ENCODE measurements at places on chromosomes 16 and 17.

- peak; percentile 27 for DNase-seq
These were observed 73.6 kb upstream of the CCL1 start for GRCh38 chr17:34436607-34437006.

GRCh38 chr16:75011634-75012307, 12.9 kb downstream of the ZNRF1 start:
- no peak for DNase-seq

- no peak for DNase-seq
These were observed 65.3 kb downstream of the SLC39A11 start for GRCh38 chr17:73027130-73027741.

- no peak for DNase-seq
These were observed 2.6 kb upstream of the RARA start for GRCh38 chr17:40306395-40306794.

- DNase-seq = no peak
These were observed 274.2 kb downstream of the ABCC12 start for GRCh38 chr16:47881574-47881973.

DNA sequence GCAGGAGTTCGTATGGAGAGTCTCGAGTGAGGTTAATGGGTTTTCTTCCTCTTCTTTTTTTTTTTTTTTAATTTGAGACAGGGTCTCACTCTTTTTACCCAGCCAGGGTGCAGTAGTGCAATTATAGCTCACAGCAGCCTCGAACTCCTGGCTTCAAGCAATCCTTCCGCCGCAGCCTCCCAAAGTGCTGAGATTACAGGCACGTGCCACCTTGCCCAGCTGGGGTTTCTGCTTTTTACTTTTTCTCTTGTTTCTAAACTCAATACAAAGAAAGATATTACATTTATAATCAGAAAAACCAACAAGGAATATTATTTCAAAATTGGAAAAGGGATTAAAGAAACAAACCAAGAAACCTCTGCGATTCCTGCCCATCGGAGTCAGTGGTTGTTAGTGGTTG, 175.9 kb downstream of the SEC14L1 start:
- DNase-seq = no peak

DNA sequence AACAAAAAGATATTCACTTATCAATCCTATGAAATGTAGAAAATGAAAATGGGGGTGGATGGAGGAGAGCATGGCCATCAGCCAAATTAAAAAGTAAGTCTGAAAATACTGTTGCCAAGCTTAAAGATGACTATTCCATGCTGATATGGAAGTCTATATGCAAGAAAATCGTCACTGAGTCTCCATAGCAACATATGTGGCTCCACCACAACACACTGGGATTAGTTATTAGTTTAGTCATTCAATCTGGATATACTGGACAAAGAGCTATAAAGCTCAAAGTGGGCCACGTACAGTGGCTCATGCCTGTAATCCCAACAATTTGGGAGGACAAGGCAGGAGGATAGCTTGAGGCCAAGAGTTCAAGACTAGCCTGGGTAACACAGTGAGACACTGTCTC, 24.7 kb upstream of the PSMD7 start:
- DNase-seq = no peak

- no peak for DNase-seq
These were observed 118.0 kb upstream of the PLCG2 start for GRCh38 chr16:81661082-81661481.

DNA sequence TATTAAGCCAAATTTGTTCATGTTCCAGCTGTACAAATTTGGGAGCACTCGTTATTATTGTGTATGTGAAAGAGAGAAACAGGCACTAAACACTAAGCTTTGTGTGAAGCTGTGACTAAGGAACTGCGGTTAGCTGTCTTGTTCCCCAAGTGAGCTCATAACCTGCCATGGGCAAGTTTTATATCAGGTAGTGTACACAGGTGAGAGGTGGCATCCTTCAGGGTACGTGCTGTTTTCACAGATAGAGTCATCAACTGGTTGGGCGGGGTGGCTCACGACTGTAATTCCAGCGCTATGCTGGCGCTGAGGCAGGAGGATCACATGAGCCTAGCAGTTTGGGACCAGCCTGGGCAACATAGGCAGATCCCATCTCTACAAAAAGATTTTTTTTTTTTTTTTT, 2.8 kb downstream of the DNAJA3 start:
- no peak for DNase-seq

GRCh38 chr16:47392081-47392480, 68.8 kb downstream of the ITFG1 start:
- peak; percentile 58 for DNase-seq

GRCh38 chr16:82605863-82606620, 20.7 kb upstream of the CDH13 start:
- DNase-seq = no peak

DNA sequence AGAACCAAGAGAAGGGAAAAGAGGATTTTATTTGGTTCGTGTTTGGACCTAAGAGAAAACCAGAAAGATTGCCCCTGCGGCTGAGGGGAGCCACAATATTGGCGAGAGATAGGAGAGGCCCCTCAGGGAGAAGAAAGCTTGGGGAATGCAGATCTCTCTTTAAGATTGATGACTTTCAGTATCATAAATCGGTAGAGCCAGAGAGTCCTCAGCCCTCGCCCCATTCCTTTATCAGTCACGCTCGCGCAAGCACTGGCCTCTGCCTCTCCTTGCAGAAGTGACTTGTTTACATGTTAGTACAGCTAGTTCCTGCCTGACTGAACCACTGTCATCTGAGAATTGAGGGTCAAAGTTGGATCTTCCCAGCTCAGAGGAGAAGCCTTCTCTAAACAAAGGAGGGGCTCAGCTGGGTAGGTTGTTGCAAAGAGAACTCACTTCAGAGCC, 21.5 kb upstream of the KRT19 start:
- DNase-seq = no peak

- DNase-seq = no peak
These were observed 156.9 kb downstream of the LGALS9B start for GRCh38 chr17:20310481-20310880.

DNA sequence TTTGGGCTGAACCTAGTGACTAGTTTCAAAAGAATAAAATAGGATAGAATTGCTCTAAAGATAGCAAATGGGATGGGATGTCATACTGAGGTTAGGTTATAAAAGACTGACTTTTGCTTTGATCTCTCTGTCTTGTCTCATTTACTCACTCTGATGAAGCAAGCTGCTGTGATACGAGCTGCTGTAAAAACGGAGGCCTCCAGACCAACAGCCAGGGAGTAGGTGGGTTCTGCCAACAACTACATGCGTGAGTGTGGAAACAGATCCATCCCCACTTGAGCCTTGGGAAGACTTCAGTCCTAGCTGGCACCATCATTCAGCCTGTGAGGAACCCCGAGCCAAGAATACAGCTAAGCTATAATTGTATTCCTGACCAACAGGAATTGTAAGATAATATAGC, 373.9 kb upstream of the CA10 start:
- DNase-seq = no peak

DNA sequence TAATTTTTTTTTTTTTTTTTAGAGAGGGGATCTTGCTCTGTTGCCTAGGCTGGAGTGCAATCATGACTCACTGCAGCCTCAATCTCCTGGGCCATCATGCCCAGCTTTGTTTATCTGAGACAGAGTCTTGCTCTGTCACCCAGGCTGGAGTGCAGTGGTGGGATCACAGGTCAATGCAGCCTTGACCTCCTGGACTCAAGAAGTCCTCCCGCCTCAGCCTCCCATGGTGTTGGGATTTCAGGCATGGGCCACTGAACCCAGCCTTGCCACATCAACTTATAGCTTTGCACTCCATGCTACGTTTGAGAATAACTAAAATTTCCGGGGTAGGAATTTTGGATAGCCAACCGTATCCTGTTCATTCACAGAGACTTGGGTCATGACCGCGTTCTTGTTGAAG, 30.6 kb downstream of the RNF213 start:
- no peak for DNase-seq

DNA sequence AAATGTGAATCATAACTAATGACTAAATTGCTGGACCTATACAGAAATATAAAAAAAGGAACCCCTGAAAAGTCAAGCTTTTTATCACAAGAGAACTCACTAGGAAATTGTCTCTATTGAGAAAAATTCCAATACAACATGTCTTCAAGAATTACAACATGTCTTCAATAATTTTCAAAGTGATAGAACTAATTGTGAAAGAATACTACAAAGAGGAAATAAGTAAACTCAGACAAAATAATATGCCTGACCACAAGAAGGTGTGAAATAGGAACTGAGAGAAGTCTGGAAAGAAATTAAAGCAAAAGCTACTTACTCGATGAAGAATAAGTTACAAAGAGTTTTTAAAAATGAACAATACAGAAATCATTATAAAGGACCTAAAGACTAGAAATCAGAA, 29.9 kb upstream of the OR1G1 start:
- no peak for DNase-seq

GRCh38 chr16:30844671-30845449, 49.0 kb downstream of the BCL7C start:
- peak; percentile 94 for DNase-seq

DNA sequence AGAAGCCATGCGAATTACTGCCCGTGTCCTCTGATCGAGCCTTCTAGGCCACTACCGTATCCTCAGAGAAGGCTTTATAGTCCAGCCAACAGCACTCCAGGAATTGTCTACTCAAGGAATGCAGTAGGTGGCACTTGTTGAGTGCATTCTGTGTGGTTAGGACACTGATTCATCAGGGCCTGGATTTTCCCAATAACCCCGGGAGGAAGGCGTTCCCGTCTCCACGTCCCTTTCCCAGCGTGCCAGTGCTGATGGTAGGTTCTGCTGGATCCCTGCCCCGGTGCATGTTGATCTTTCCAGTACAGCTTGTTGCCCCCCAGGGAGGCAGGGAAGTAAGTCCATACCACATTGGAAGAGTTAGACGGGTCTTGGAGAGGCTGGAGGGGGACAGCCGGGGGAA, 122.2 kb downstream of the RPTOR start:
- no peak for DNase-seq

DNA sequence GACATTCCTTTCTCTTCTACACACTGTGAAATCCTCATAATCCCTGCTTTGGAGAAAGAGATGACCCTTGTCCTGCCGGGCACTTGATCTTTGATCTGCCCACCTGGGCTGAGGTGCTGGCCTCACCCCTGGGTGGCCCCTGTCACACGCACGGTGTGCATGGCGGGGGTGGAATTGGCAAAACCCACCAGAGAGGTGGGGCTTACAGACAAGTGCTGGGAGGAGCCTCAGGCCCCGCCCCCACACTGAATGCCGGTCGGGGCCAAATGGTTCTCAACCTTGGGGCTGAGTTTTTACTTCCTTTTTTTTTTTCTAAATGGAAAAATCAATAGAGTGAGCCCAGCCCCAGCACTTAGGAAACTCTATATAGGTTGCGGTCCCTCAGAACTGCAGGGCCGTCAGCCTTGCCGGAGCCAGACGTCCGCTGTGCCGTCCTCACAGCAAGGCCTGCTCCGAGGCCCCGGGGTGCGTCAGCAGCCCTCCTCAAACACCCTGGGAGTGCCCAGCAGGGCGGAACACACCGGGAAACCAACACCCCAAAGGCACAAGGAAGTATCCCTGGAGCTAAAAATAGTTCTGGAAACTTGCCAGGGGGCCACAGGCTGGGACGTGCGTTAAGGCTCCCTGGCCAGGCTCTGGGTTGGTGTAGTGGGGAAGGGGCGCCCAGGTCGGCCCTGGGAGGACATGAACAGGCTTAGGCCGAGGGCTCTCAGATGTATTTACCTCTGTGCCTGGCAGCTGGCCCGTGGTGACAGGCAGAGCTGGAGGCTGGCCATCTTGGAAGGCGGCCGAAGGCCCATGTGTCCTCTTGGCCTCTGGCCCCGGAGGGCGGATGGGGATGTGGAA, 11.0 kb downstream of the GPRC5C start:
- peak; percentile 86 for DNase-seq

DNA sequence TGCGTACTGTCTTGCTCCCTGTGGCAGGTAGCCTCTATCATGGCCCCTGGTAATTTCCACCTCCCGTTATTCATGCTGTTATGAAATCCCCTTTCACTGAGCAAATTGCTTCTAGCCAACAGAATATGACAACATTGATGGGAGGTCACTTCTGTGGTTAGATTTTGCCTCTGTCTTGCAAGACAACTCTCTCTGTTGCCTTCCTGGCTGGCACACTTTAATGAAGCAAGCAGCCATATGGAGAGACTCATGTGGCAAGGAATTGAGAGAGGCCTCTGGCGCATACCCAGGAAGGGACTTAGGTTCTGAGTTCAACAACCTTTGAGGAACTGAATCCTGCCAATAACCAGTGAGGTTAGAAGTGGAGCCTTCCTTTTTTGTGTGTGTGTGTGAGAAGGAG, 51.8 kb upstream of the GPRC5B start:
- no peak for DNase-seq

DNA sequence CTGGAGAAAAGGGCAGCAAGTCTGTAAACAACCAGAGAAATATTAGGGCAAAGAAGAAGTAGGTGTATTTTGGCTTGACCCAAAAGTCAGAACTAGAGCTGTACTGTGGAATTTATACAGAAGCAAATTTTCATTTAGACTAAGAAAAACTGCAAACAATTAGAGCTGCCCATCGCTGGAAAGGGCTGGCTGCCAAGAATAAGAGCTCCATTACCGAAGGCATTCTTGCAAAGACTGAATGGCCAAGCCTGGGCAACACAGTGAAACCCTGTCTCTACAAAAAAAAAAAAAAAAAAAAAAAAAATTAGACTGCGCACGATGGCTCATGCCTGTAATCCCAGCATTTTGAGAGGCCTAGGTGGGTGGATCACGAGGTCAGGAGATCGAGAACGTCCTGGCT, 53.9 kb upstream of the TMC5 start:
- DNase-seq = no peak

DNA sequence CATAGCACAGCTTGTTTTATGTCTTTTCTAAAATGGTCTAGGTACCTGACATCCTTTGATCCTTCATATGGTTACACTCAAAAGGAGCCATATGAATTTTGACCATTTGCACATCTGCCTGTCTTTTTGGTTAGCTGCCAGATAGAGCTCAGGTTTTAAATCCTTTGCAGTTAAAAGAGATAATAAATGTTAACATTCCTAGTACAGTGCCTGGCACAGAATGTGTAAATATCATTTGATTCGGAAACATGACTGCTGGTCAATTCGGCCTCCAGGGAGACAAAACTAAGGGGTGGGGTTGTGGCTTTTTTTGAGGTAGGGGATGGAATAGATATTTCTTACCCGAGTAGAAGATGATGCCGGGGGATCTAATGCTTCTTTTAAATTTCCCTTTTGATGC, 64.2 kb downstream of the FTO start:
- no peak for DNase-seq

GRCh38 chr17:74218436-74218835, 5.1 kb downstream of the TTYH2 start:
- no peak for DNase-seq

- DNase-seq = no peak
These were observed 54.1 kb downstream of the SOCS3 start for GRCh38 chr17:78305801-78306200.

GRCh38 chr17:62757500-62757951, 50.6 kb downstream of the MARCHF10 start:
- DNase-seq = peak; percentile 30

GRCh38 chr17:64786337-64786736, 124.2 kb upstream of the SMURF2 start:
- DNase-seq = no peak

GRCh38 chr16:23026784-23027362, 122.4 kb downstream of the USP31 start:
- peak; percentile 38 for DNase-seq

Data from RPMI8226 (cell line).